ENCODE measurements at places on chromosomes 16 and 17.

GRCh38 chr17:68343976-68344375 is 52.7 kb downstream of the ARSG start:
- DNase-seq: no peak

GRCh38 chr17:17179371-17179827 is 26.7 kb downstream of the PLD6 start:
- DNase-seq: no peak

- DNase-seq: no peak
Observed at GRCh38 chr16:57526498-57526897, 9.9 kb downstream of the CCDC102A start.

- no peak for DNase-seq
Observed at GRCh38 chr17:70168044-70168976, 1.0 kb upstream of the KCNJ2 start.

DNA sequence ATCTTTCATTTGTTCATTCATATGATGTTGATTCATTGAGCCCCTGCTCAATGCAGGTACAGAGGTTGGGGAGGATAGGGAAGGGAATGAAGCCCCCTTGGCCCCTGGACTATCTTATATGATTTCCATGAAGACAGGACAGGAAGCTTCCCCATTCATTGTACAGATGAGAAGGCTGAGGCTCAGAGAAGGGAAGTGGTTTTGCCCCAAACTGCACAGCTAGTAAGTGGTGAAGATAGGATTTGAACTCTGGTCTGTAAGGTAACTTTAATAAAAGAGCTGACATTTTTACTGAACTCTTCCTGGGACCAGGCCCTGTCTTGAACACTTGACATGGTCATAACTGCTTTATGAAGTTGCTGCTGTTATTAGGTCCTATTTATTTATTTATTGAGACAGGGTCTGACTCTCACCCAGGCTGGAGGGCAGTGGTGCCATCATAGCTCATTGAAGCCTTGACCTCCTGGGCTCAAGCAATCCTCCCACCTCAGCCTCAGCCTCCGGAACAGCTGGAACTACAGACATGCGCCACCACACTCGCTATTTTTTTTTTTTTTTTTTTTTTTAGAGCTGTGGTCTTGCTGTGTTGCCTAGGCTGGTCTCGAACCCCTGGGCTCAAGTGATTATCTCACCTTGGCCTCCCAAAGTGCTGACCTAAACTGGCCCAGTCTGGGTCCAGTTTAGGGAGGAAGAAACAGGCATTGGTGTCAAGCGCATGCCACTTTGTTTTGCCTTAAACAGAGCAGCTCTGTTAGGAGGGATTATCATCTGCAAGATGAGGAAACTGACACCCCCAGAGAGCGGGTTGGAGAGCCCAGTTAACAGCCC is 5.0 kb downstream of the CTF1 start:
- no peak for DNase-seq

DNA sequence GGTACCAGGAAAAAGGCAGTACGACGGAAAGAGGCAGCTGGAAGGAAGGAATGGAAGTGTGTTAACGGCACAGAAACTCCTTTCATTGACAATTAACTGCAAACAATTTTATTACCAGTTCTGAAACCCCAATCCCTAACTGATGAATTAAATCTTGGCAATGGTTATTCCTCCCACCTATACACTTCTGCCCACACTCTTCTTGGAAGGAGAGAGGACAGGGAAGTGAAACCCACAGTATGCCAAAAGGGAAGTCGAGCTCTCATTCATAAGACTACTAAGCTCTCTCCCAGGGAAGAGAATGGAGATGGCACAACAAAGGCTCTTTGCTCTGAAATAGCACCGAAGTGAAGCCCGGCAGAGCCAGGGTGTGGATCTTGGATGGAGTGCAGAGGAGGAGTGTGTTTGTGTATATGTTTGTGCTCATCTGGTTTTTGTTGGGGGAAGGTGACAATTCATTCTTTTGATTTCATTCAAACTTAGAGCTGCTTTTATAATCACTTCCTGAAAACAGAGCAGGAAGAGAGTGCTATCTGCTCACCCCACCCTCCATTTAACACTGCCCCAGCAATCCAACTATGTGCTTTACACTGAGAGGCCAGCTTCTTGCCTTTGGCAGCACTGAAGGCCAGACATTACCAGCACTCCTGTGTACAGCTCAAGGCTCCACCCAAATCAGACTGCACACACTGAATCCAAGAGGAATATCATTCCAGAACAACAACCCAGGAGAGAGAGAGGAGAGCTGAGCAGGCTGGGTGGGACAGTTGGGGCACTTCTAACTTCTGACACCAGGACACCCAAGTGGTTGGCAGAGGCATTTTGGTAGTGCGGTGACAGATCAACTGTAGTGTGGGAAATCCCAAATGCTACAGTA is 68.7 kb downstream of the HIC1 start:
- no peak for DNase-seq

DNA sequence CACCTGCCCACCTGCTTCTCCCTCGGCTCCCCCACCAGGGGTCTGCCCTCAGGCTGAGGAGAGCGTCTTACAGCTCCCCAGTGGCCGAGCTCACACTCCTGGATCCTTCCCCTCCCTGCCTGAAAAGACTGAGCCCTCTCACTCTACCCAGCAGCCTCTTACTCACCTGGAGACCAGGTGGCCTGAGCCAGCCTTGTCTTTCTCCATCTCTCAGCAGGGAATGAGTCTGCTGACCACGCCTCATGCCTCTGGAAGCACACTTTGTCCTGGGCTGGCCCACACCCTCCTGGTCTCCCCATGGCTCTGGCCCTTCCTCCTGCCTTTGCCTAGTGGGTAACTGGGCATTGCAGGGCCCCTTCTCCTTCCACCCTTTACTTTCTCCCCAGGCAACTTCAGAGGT is 177.2 kb downstream of the ENGASE start:
- no peak for DNase-seq

DNA sequence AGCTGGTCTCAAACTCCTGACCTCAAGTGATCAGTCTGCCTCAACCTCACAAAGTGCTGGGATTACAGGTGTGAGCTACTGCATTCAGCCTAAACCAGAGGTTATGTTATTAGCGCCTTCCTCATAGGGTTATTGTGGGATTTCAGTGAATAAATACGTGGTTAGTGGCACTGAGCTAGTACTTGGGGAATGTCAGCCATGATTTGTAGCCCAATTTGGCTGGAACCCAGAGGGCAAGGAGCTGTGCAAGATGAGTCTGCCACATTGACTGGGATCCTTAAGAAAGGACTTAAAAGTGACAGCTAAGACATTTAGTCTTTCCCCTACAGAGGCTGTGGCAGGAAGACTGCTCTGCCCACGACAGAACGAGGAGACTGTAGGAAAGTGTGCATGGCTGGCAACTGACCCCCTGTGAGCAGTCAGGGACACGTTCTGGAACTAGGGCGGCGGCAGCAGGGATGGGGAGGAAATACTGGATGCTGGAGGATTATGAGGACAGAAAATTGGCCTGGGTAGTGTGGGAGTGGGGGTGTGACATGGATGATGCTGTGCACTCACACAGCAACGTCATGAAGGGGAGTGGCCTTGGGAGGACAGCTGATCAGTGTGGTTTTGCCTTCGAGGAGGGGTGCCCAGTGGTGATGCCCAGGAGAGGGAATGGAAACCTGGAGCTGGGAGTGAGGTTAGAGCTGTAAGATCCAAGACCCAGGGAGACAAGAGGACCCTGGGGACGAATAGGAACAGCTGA is 14.6 kb downstream of the ATP5PD start:
- DNase-seq: no peak

- DNase-seq: no peak
Observed at GRCh38 chr17:55648086-55648485, 74.6 kb downstream of the TMEM100 start.

DNA sequence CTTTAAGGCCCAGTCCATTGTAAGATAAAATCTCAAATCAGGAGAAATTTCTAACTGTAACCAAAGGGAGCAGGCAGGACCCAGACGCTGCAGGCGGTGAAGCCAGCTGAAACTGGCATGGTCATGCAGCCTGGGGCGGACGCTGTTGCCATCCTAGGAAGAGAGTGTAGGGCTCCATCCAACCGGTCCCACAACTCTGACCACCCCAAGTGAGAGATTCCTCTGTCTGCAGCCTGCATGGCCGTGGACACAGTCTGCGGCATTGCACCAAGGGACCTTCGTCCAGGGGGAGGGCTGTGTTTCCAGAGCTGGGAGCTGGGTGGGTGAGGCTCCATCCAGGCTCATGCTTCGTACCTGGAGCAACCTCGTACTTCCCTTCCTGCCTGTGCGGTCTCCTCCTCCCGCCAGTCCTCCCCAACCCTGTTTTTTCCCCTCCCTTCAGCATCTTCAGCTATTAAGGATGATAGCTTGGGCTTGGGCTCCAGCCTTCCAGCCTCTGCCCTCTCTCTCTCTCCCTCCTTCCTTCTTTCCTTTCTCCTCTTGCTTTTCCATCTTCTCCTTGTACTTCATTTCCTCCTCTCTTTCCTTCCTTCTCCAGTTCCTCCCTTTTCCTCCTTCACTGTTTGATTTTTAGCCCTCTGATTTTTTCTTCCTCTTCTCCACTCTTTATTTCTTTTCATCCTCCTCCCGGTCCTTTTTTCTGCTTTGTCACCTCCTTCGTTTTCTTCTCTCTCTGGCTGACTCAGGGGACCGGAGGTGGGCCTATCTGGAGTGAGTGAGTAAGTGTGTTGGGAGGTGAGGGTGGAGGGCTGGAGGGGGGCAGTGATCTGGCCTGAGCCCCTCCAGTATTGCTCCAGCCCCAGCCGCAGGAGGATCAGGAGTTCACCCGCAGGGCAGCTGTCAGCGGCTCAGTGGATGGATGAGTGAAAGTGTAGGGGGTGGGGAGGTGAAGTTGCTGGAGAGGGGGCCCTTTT is 17.0 kb upstream of the LHX1 start:
- no peak for DNase-seq

DNA sequence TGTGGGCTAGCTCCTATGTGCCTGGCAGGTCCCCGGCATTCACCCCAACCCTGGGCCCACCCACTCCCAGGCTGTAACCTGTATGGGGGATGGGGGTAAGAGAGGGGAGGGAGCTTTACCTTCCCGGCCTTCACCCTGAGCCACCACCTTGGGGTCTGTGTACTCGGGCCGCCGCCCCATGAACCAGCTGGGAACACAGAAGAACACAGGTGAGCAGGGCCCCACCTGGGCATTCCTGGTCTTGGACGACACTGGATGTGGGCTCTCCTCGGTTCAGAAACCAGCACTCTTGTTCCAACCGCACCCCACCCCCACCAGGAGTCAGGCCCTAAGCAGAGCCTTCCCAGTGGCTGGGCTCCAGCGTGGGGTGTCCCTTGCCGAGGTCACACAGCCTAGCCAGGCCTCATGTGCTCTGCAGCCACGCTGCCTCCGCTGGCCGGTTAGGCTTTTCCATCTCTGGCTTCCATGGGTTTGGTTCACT is 18.8 kb downstream of the B9D1 start:
- DNase-seq: no peak

- DNase-seq: no peak
Observed at GRCh38 chr17:18043491-18043890, 4.3 kb downstream of the GID4 start.

GRCh38 chr16:85326794-85327181 is 214.5 kb upstream of the CIBAR2 start:
- DNase-seq: no peak

DNA sequence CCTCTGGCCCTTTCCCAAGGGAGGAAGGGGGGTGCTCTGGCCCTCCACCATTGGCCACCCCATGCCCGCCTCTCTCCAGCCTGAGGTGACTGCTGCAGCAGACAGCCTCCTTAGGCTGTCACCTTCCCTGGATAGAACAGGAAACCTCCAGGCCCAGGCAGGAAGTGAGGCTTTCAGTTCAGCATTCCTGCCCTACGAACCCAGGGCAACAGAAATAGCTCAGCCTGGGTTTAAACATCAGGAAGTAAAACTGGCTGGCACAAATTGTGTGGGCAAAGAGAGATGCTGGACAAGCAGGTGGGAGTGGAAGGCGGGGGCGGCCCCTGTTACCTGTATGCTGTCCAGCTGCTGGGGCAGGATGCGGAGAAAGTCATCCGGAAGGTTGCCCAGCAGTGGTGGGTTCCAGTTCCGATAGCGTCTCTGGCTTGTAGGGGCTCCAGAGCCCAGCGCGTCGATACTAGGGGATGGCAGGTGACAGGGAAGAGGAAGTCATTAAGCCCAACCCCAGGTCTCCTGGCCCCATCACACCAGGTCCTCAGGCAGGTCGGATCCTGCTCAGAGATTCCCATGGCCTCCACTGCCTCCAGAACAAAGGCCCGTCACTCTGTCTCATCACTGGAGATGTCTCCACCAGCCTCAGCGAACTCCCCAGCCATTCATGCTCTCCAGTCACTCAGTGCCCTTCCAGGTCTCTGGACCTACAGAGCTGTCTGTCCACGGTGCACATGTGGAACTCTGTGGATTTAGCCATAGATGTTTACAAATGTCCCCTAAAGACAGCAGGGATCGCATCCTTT is 23.6 kb upstream of the MRPS23 start:
- DNase-seq: no peak

DNA sequence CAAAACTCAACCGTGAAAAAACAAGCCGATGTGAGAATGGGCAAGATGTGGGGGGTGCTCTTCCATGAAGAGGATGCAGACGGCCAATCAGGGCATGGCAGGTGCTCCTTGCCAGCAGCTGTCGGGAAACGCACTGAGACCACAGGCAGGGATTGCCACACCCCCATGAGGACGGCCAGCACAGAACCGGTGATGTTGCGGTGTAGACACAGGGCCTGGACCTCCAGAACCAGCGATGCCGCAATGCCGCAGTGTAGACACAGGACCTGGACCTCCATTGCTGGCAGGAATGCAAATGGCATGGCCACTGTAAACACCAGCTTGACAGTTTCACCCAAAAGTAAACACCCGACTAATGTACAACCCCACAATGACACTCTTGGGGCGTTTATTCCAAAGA is 164.9 kb downstream of the BANP start:
- no peak for DNase-seq

GRCh38 chr17:49468811-49469385 is 26.2 kb upstream of the NGFR start:
- no peak for DNase-seq

DNA sequence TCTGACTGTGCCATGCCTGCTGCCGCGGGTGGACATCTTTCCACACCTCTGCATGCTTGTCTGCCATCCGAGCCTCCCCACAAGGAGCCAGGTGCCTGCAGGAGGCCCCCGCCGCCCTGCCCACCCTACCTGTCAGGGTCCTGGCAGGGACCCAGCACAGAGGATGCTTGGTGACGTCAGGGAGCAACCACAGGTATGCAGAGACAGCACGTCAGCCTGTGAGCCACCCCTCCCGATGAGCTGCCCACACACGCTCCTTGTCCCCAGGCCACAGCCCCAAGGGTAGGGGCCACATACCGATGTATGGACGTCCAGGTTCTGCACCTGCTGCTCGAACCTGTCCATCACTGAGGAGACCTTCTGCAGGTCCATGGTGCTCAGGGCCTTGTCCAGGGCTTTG is 10.6 kb downstream of the CHMP1A start:
- DNase-seq: no peak

GRCh38 chr17:54839447-54839846 is 61.2 kb upstream of the TOM1L1 start:
- no peak for DNase-seq

- peak; percentile 49 for DNase-seq
Observed at GRCh38 chr16:80273635-80274538, 266.9 kb upstream of the DYNLRB2 start.

- no peak for DNase-seq
Observed at GRCh38 chr17:61118871-61119270, 280.8 kb upstream of the TBX2 start.

Data from fibroblast of skin of left biceps (primary cell).